ENCODE measurements at places on chromosomes 12 and 14.

- DNase-seq = no peak
Observed at GRCh38 chr14:29926701-29927375, 809 bp downstream of the PRKD1 start.

GRCh38 chr14:99803803-99804202, 10.6 kb downstream of the EML1 start:
- DNase-seq = no peak

DNA sequence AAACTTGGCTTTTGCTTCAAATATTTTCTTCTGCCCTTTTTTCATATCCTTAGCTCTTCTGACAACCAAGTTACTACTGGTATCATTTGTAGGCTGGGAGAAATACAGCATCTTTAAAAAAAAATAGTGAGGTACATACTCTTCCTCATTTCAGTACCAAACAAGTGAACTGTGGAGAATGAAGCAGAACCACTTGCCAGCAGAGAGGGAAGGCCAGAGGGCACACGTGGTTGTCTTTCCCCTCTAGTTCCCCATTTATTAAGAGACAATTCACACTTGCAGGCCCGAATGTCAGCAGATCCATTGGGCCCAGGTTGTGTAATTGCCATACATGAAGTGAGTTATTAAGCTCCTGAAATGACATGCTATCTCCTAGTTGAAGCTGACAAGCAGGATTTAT, 3.2 kb downstream of the SUSD6 start:
- DNase-seq = no peak

- DNase-seq = no peak
Observed at GRCh38 chr14:74645244-74645643, 33.2 kb upstream of the LTBP2 start.

DNA sequence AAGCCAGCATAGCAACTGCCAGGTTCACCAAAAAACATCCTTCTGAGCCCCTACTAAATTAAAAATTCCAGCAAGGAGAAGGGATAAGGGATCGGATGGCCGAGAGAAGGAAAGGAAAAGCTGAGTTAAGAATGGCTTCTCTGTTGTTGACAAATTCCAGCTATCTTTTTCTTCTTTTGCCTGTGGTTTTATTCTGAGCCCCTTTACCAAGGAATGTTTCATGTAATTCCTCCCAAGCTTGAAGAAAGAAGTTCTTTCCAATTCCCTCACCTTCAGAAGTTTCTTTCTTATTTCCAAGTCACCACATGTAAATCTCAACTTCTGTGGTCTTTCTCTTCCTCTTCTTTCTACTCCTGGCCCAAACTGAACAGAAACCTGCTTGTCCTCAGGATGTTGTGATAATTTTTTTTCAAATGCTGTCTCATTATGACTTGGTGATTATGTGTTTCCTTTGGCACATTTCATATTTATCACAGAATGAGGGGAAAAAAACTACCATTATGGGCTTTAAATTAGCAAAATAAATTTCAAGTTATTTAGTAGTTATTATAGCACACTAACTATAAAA, 40.0 kb downstream of the FGD6 start:
- no peak for DNase-seq

DNA sequence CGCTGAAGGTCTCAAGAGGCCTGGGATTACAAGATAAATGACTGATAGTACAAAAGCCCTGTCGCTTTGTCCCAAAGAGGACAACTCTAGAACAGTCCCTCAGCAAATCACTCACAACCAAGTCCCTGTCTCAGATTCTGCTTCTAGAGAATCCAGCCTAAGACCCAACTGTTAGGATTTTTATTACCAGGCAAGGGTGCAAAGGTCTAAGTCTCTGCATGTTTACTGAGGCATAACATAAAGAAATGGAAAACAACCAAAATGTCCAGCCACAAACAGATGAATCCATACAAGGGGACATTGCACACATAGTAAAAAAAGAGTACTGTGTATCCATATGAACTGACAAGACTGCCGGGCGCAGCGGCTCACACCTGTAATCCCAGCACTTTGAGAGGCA, 104.1 kb downstream of the FOXN3 start:
- no peak for DNase-seq

DNA sequence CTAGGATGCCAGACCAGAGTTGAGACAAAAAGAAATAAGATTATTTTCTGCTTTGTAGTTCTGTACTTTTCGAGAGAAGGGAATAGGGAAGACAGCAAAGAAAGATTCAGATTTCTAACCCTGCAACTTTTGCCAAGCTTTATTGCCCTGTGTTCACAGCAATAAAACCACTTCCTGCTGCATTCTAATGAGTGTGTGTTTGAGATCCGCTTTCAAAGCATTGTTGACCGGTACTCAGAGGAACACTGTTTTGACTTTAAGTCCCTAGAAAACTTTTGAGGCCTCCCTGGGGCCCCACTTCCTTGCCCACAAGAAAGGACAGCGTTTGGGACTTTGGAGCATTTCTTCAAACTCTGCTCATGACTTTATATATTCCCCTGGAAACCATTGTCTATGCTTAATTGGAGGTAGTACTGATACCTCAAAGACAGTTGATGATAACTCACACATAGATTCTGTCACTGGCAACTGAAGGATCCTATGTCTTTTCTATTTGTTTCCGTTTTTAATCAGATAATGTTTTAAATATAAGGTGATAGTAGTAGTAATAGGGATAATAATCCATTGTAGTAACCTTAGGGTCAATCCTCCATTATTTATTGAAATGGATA, 1.3 kb downstream of the RNASE6 start:
- DNase-seq = no peak

DNA sequence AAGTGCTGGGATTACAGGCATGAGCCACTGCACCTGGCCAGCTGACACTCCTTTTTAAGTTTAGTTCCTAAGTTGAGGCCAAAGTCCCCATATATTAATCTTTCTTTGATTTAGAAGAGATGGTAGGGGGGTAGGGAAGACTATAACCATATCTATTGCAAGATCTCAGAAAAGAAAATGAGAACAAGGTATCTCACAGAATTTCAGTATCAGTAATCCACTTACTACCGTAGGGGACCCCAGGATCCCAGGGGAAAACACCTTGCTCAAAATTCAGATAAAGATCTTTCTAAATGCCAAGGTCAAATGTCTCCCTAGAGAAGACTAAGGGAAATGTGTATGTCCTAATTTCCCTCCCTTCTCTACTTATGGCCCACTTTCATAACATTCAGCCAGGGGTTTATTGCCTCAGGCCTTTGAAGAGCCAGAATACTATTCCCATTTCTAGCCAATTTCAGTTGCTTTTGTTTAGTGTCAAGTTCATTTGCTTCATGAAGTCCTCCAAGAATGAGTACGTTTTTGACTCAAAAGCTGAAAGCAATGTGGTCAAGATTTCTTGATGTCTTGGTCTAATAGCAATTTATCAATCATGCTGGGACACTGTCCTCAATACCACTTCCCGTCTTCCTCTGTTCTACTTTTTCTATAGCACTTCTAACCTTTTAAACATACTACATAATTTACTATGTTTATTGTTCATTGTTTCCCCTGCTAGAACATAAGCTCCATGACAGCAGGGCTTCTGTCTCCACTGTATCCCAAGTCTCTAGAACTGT, 86.3 kb downstream of the DCAF5 start:
- DNase-seq = no peak

Data from NCI-H2081 treated with DMSO at 0.1 percent for 48 hours (cell line).